ENCODE measurements at places on chromosomes 11 and 22.

DNA sequence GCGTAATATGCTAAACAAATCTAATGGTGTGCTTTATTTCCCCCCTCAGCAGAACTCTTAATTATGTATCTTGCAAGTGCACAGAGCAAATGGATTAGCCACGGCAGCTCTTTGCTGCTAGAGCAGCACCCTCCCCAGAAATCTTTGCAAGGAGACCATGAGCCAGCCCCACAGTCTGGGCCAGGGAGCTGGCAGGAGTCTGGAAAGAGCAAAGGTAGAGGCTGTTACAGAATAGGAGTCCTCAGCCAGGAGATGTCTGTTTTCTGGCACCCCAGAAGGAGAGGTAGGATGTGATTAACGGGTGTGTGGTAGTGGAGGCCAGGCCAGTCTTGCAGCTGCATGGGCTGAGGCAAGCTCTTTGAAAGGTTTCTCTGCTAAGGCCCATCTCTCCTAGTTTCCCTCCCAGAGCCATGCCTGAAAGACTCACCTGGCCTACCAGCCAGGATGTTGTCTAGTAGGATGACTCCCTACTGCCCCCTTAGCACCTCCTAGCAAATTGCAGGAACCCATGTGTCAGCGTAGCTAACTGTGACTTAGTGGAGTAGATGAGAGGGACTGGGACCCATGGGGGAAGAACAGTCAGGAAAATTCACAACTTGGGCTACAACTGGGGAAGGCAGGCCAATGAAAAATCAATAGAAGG lies 557.2 kb downstream of the BUD13 start:
- DNase-seq = no peak

DNA sequence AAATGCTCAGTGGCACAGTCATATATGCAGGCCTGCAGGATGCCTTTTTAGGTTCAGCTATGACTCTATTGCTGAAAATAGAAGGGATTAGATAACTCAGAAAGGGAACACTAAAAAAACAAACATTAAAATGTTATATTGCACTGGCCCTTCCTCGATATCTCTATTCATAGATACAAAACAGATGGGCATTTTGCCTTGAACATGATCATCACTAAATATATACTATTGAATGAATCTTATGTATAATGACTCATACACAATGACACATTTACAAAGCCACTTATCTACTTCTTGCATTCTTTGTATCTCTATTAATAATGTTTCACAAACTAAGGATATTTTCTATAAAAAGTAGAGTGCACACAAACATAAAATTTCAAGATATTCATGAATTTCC lies 2352.8 kb upstream of the RAG2 start:
- DNase-seq = no peak

- DNase-seq = no peak
Measured at GRCh38 chr11:72737336-72737735, 14.9 kb downstream of the ARAP1 start.

GRCh38 chr22:46104170-46104880 lies 46.0 kb upstream of the PPARA start:
- no peak for DNase-seq

DNA sequence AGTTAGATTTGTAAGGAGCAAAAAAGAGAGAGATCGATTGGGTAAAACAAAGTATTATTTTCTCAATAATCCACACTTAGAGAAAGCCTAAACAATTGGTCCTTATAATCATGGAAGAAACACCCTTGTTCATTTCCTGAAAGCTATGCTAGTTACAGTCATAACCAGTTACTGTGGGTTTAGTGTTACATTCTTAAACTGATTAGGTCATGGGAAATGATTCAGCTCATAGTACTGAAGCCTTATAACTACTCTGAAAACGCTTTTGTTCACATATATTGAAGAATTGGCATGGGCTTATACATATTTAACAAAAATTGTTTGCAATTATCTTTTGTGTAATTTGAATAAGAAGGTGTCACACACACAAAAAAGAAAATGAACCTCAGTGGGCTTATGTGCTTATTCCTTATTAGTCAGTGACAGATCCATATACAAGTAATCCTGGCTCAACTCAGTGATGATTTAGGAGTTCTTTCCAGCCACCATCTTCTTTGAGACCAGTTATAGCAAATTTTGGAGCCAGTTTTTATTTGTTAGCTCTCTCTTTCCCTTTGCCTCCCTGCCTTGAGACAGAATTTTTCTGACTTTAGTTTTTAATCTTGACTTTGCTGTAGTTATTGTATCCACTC lies 198.5 kb upstream of the CTSC start:
- DNase-seq = no peak

- DNase-seq = no peak
Measured at GRCh38 chr11:80638296-80638695, 1197.5 kb upstream of the TENM4 start.

DNA sequence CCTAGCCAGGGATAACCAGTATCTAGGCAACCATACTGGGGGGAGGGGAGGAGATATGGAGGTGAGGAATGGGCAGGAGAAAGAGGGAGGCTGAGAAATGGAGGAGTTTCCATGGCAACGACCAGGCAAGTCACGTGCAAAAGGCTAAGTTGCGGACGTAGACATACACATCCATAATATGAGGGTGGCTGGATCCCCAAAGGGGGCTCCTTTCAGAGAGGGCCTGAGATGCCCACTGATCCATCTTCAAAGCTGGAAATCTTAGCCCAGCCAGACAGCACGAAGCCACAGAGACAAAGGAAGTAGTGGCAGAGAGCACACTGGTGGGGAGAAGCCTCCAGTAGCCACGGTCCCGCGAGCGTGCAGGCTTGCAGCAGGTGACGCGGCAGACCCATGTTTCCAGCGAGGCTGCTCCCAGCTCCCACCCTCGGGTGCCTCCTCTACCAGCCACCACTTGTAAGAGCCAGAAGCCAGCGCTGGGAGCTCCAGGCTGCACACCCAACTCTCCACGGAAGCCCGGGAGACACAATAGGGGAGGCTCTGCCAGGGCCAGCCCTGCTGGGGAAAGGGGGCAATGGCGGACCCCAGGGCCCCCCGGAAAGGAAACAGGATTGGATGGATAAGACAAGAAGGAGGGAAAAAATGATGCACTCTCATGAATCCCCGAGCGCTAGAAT lies 938 bp downstream of the FXYD6 start:
- peak; percentile 32 for DNase-seq

- DNase-seq = no peak
Measured at GRCh38 chr11:1255151-1255550, 32.3 kb downstream of the MUC5B start.

GRCh38 chr11:117908109-117908895 lies 20.9 kb downstream of the TMPRSS13 start:
- no peak for DNase-seq

DNA sequence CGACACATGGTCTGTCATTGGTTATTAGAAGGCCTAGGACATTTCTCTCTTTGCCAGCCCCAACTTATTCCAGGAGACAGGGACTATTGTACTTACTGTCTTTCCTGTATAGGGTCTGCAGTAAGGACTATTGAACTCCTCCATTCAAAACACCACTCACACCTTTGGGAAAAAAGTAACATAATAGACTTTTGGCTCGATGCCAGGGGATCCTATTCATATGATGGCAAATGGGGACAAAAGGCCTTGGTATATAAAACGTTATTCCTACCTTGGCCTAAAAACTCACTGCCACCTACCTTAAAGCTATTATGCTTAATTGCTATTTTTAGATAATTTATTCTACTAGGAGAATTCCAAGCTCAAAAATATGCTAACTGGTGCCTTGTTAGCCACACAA lies 6.3 kb upstream of the NDUFC2 start:
- no peak for DNase-seq

DNA sequence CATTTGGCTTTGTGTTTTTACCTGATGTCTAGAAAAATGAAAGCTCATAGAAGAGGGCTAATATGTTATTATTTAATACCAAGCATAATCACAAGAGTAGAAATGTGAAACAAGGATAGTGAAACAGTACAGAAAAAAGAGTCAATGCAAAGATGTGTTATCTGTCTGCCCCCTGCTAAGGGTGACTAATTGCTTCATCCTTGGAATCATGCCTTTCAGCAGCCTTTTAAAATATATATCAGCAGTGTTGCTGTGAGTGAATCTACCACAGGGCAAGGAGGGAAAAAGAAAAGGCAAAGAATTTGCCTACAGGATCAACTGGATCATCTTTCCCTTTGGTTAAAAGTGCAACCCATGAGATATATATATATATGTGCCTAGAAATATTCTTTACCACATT lies 867.2 kb upstream of the RAG2 start:
- no peak for DNase-seq

GRCh38 chr22:17314487-17314886 lies 54.8 kb upstream of the CECR2 start:
- DNase-seq = no peak

- DNase-seq = no peak
Measured at GRCh38 chr11:107307991-107308390, 149.6 kb downstream of the CWF19L2 start.

DNA sequence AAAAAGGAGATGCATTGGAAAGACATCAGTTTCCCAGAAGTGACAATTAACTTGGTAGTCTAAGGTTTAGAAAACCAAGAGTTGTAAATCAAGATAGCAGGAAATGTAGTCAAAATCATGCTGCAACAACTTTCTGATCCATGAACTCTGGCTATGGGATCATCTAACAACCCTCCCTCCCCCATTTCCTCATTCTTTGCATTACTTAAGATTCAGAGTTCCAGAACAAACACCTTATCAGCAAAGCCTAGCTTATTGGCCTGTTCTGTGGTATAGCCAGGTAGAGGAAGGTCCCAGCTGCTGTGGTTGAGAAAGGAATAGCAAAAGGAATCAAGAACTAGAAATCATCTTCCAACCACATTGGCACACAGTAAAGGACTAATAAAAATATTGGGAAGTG lies 651.1 kb downstream of the METTL15 start:
- no peak for DNase-seq

- DNase-seq = no peak
Measured at GRCh38 chr11:19592842-19593241, 119.8 kb upstream of the NAV2 start.

DNA sequence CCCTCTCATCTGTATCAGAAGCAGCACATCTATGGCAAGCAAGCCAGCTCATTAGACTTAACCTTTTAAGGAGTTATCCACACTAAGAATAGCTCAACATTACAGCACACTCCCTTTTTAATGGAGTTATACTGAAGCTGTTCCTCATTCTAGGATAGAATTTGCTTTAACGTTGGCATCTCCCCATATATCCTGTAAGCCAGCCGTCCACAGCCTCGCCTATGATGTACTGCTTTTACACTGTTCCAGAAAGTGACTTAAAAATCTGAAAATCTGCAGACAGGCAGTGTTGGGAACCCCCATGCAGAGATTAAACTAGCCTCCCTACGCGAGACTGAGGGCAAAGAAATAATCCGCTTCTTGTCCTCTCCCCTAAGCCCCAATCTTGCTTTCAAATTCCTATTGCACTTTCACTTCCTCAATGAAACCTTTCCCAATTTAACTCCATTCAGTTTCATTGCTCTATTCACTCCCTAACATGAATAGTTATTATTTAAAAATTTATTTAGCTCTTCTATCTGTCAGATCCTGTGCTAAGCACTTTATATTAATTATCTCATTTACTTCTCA lies 225.0 kb downstream of the BLID start:
- DNase-seq = no peak

- no peak for DNase-seq
Measured at GRCh38 chr22:30277547-30278344, 11.1 kb upstream of the OSM start.

- DNase-seq = peak; percentile 44
Measured at GRCh38 chr22:20027966-20028854, 7.3 kb downstream of the TANGO2 start.

- no peak for DNase-seq
Measured at GRCh38 chr11:128372977-128373376, 214.4 kb downstream of the ETS1 start.

GRCh38 chr11:32224580-32224979 lies 133.7 kb downstream of the RCN1 start:
- DNase-seq = no peak

- DNase-seq = no peak
Measured at GRCh38 chr11:12402025-12402424, 24.7 kb downstream of the PARVA start.

- peak; percentile 37 for DNase-seq
Measured at GRCh38 chr11:14314127-14314526, 44.9 kb downstream of the RRAS2 start.

DNA sequence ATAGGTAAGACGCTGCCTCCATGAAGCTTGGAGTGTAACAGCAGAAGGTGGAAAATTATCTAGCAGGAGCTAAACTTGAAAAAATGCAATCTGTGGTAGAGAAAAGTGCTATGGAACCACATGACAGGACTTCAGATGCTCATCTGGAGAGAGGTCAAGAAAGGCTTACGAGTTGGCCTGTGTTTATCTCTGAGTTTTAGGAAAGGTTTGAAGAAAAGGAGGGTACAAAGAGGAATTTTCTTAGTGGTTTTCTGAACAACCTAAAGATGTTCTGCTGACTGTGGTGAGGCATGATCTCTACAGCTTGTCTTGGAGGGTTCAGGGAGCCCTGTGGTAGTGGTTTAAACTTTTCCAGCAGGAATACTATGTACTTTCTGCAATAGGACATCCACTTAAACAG lies 8.2 kb downstream of the FJX1 start:
- DNase-seq = no peak

DNA sequence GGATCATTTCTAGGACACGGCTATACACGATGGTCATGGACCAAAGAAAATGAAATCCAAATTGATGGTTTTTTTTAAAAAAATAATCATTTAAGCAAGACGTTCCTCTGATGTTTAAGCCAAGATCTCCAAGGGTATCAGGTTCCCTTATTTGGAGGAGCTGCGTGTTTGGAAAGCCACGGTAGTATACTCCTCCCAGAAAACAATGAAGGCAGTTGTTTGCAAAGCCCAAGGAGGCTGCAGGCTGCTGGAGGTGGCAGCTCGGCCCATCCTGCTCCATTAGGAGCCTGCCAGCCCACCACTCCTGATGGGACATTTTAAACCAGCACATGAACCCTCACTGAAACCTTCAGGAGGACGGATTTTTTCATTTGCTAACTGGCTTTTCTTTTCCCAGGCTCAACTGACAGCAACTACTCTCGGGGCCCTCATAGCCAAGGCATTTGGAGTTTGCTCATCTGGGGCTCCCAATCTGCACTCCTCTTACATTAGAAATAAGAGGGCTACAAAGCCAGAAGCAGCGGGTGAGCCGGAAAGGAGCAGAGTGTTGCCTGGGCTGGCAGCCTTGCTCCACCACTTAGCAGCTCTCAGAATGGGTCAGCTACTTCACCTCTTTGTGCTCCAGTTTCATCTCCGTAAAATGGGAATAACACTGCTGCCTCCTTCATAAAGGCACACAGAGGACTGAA lies 58.4 kb downstream of the ABTB2 start:
- DNase-seq = no peak

DNA sequence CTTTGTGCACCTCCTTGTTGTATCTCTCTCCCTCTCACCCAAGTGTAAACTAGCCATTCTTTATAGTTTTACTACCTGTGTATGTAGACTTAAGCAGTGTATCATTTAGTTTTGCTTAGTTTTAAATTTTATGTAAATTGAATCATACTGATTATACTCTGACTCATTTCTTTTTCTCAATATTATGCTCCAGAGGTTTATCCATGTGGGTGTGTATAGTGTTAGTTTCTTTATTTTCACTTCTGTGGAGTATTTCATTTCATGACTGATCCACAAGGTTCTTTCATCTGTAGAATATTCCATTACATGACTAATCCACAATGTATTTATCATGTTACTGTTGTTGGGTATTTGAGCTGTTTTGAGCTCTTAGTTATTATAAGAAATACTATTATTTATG lies 62.0 kb downstream of the CCDC34 start:
- DNase-seq = no peak

All from activated CD8-positive, alpha-beta T cell treated with anti-CD3 and anti-CD28 coated beads for 36 hours (primary cell).